ENCODE measurements at places on chromosomes 13 and 19.

- H3K4me1 ChIP-seq: no peaks in the 10 kb centered on the region
- no peak overlapping the region for H3K27ac ChIP-seq
- H3K4me3 ChIP-seq: no peak overlapping the region
- H3K27me3 ChIP-seq: no peaks in the 10 kb centered on the region
Measured at GRCh38 chr13:110479648-110480047, 81.9 kb downstream of the RAB20 start.

- H3K36me3 ChIP-seq: no peaks in the 10 kb centered on the region
- DNase-seq: no peak
- H3K27ac ChIP-seq: no peak overlapping the region
- H3K4me3 ChIP-seq: no peak overlapping the region
Measured at GRCh38 chr19:54253331-54254194, 3.5 kb downstream of the LILRB5 start.

DNA sequence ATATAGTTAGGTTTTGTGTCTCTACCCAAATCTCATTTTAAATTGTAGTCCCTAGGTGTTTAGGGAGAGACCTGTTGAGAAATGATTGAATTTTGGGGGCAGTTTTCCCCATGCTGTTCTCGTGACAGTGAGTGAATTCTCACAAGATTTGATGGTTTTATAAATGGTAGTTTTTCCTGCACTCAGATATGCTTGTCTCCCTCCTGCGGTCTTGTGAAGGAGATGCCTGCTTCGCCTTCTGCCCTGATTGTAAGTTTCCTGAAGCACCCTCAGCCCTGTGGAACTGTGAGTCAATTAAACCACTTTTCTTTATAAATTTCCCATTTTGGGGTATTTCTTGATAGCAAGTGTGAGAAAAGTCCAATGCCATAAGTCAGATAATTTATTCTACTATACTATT, 1977.5 kb upstream of the PCDH20 start:
- no peak for DNase-seq
- no peaks in the 10 kb centered on the region for H3K27me3 ChIP-seq
- H3K4me3 ChIP-seq: no peak overlapping the region
- H3K36me3 ChIP-seq: no peaks in the 10 kb centered on the region
- no peak overlapping the region for H3K27ac ChIP-seq
- H3K4me1 ChIP-seq: no peaks in the 10 kb centered on the region

DNA sequence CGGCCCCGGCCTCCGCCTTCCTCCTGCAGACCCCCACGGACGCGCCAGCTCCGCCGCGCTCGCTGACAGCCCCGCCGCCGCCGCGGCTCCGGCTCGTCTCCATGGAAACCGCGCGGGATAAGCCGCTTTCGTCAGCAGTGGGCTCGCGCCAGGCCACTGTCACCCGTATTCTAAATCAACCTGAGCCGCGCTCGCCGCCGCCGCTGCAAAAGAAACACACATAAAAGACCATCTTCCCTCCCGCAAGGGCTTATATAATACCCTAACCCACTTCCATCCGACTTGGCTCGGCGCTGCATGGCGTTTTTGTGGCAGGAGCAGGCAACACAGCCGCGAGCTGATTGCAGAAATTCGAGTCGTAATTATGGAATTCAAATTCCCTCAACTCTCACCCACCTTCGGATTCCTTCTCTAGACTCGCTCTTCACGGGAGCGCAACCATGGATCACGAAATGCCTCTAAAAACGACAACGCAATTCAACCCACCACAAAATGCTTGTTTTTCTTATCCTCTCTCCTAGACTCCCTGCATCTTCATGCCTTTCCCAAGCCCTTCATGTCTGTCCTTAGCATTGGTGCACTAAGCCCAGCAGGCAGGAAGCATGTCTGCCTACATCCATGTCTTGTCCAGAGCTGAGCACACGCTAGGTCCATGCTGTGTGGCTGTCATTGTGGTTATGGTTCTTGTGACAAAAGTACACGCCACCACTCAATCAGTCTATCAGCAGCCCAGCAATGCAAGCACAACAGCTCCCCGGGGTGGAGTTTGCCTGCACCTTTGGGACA, at the start of gene AMER2:
AMER2 (minus strand) TSS at position 772 of the 786 bp plus-strand sequence; CDS start at position 103, 669 bp downstream.
- H3K4me1 ChIP-seq: no peaks in the 10 kb centered on the region
- peak within 1 kb of the TSS; percentile 21 for H3K4me3 ChIP-seq
- H3K27ac ChIP-seq: no peak within 1 kb of the TSS
- H3K27me3 ChIP-seq: peaks cover 66% of the 10 kb centered on the region

DNA sequence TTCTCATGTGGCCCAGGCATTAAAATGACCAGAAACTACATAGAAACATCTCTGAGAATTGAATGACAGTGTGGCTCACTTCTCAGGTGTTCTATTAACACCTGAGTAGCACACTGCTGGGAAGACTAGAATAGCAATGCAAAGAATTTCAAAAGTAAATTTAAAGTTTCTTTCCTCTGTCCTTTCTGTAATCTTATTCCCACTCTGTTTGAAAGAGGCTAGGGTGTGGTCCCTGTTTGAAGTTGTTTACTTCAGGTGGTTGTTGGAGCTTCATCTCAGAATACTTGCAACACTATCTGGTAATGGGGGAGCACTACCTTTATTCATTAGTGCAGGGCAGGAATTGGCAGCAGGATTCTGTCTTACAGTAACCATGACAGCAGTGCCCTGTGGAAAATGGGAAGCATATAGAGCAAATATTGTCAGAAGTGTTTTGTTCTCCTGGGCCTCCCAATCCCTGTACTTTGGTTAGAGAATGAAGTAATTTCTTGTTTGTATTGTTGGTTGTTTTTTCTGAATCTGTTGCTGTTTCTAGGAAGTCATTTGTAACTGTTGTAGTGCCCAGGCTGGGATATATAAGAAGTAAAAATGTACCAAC, 1210.2 kb upstream of the ATXN8OS start:
- no peak overlapping the region for H3K4me3 ChIP-seq
- no peak for DNase-seq
- no peak overlapping the region for H3K27ac ChIP-seq
- no peaks in the 10 kb centered on the region for H3K4me1 ChIP-seq
- H3K36me3 ChIP-seq: no peaks in the 10 kb centered on the region

- no peak for DNase-seq
- H3K36me3 ChIP-seq: no peaks in the 10 kb centered on the region
- no peaks in the 10 kb centered on the region for H3K4me1 ChIP-seq
- no peak overlapping the region for H3K27ac ChIP-seq
- no peak overlapping the region for H3K4me3 ChIP-seq
Measured at GRCh38 chr13:45658586-45659235, 43.2 kb upstream of the ERICH6B start.

DNA sequence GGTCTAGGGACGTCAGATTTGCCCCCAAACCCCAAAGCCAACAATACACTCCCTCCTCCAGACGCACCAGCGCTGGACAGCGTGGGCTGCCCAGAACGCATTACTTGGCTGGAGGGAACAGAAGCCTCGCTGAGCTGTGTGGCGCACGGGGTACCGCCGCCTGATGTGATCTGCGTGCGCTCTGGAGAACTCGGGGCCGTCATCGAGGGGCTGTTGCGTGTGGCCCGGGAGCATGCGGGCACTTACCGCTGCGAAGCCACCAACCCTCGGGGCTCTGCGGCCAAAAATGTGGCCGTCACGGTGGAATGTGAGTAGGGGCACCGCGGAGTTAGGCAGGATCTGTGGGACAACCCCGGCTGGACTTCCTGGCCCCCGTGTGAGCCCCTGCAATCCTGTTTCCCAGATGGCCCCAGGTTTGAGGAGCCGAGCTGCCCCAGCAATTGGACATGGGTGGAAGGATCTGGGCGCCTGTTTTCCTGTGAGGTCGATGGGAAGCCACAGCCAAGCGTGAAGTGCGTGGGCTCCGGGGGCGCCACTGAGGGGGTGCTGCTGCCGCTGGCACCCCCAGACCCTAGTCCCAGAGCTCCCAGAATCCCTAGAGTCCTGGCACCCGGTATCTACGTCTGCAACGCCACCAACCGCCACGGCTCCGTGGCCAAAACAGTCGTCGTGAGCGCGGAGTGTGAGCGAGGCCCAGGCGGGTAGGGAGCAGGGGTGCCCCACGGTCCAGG, 4.0 kb downstream of the ICAM5 start:
- H3K4me1 ChIP-seq: peaks cover 41% of the 10 kb centered on the region
- no peak overlapping the region for H3K4me3 ChIP-seq
- DNase-seq: no peak
- peaks cover 82% of the 10 kb centered on the region for H3K27me3 ChIP-seq
- no peak overlapping the region for H3K27ac ChIP-seq

GRCh38 chr19:47284324-47284899, 9.7 kb downstream of the INAFM1 start:
- no peaks in the 10 kb centered on the region for H3K27me3 ChIP-seq
- no peak overlapping the region for H3K4me3 ChIP-seq
- H3K4me1 ChIP-seq: peaks cover 8% of the 10 kb centered on the region
- peak; percentile 38 for DNase-seq
- no peak overlapping the region for H3K27ac ChIP-seq

GRCh38 chr19:2080336-2080988, 15.7 kb downstream of the MOB3A start:
- no peaks in the 10 kb centered on the region for H3K4me1 ChIP-seq
- H3K27me3 ChIP-seq: no peaks in the 10 kb centered on the region
- H3K4me3 ChIP-seq: no peak overlapping the region

- H3K27ac ChIP-seq: no peak overlapping the region
- no peak for DNase-seq
- no peaks in the 10 kb centered on the region for H3K4me1 ChIP-seq
Measured at GRCh38 chr19:30879225-30879624, 470.0 kb downstream of the TSHZ3 start.

DNA sequence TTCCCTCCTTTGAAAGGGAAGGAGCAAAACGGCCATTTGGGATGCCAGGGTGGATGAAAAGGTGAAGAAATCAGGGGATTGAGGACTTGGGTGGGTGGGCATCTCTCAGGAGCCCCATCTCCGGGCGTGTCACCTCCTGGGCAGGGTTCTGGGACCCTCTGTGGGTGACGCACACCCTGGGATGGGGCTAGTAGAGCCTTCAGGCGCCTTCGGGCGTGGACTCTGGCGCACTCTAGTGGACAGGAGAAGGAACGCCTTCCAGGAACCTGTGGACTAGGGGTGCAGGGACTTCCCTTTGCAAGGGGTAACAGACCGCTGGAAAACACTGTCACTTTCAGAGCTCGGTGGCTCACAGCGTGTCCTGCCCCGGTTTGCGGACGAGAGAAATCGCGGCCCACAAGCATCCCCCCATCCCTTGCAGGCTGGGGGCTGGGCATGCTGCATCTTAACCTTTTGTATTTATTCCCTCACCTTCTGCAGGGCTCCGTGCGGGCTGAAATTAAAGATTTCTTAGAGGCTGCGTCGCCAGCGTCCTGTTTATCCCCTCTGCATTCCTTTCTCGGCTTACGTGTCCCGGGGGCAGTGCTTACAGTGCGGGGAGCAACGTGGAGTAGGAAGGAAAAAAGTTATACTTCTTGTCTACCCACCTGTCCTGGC, 15.2 kb upstream of the S1PR4 start:
- DNase-seq: peak; percentile 47
- no peaks in the 10 kb centered on the region for H3K4me1 ChIP-seq
- H3K27ac ChIP-seq: no peak overlapping the region
- peaks cover 6% of the 10 kb centered on the region for H3K27me3 ChIP-seq

DNA sequence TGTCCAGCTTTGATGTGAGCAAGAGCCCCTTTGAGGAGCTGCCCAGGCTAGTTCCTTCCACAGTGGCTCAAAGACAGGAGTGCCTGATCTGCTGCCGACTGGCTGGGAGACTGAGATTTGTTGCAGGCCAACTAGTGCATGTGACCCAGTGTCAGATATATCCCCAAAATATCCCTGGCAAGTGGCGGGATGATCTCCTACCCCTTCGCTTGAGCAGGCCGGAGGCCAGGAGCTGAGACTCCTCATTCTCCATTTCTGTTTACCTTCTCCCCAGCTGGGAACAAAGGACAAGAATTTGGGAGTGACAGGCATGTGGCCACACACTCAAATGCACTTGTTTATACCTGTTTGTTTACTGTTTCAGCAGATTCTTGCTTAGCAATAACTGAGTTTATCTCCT, 37.1 kb upstream of the XPO4 start:
- H3K4me3 ChIP-seq: no peak overlapping the region
- no peaks in the 10 kb centered on the region for H3K36me3 ChIP-seq
- H3K4me1 ChIP-seq: peaks cover 12% of the 10 kb centered on the region
- DNase-seq: no peak
- no peaks in the 10 kb centered on the region for H3K27me3 ChIP-seq

DNA sequence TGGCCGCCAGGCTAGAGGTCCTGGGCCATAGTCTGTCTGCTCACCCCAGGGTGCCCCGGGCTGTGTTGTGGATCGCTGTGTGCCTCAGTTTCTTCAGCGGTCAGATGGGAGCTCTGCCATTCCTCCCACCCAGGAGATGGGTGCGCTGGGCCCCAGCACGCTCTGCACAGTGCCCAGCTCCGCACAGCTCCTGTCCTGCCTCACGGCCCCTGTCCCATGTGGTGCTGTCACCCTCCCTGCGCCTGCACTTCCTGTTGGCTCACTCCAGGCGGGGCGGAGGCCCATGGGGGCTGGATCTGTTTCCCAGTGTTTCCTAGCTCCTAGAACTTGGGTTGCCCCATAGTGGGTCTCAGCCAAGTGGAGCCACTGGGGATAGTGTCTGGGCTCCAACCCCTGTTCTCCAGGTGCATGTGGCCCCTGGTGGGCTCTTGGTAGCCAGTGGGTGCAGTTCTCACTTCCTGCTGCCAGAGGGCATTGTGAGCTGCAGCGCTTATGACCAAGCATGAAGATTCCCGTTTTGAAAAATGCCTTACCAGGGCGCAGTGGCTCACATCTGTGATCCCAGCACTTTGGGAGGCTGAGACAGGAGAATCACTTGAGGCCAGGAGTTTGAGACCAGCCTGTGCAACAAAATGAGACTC, 69.8 kb downstream of the KDM4B start:
- peaks cover 47% of the 10 kb centered on the region for H3K36me3 ChIP-seq
- H3K4me3 ChIP-seq: no peak overlapping the region
- no peaks in the 10 kb centered on the region for H3K4me1 ChIP-seq

GRCh38 chr13:54018485-54018884, 989.9 kb downstream of the OLFM4 start:
- no peak for DNase-seq
- no peaks in the 10 kb centered on the region for H3K4me1 ChIP-seq
- no peak overlapping the region for H3K4me3 ChIP-seq
- no peak overlapping the region for H3K27ac ChIP-seq
- H3K36me3 ChIP-seq: no peaks in the 10 kb centered on the region

DNA sequence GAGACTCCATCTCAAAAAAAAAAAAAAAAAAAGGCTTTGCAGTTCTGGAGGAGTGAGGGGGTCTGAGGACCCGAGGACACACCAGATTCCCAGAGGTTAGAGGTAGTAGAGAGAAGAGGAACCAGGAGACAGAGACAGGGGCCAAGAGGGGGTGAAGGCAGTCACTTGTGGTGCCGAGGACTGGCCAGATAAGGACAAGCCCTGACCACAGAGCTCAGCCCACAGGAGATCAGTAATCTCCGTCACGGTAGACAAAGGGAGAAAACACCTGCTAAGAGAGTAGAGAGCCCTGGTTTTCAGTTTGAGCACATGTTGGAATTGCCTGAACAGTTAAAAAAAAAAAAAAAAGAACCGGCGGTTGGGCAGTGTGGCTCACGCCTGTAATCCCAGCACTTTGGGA, 1.7 kb upstream of the PRAM1 start:
- H3K27me3 ChIP-seq: no peaks in the 10 kb centered on the region
- H3K27ac ChIP-seq: no peak overlapping the region
- no peak for DNase-seq
- H3K4me1 ChIP-seq: peaks cover 6% of the 10 kb centered on the region
- H3K4me3 ChIP-seq: no peak overlapping the region

GRCh38 chr13:89541091-89542030, 1806.1 kb upstream of the MIR17HG start:
- H3K4me3 ChIP-seq: no peak overlapping the region
- no peaks in the 10 kb centered on the region for H3K36me3 ChIP-seq
- H3K4me1 ChIP-seq: no peaks in the 10 kb centered on the region
- DNase-seq: peak; percentile 5

- H3K4me1 ChIP-seq: peaks cover 3% of the 10 kb centered on the region
- no peak for DNase-seq
- H3K4me3 ChIP-seq: no peak overlapping the region
- no peak overlapping the region for H3K27ac ChIP-seq
Measured at GRCh38 chr19:16605553-16605994, 22.4 kb downstream of the MED26 start.

Data from large intestine (tissue), 12 donors.